HepG2 (cell line): ENCODE measurements at places on chromosomes 6 and 20. TPM values are rescaled to one million over a fixed set of nuclear protein-coding genes. Genes with fewer than 3 reads are reported as not detected.

The COL21A1 gene
- polyA plus RNA-seq = 0.13 and 0.27 TPM in 2 replicates

The EPHA7 gene
- not detected in 2 replicates for polyA plus RNA-seq

The TGM2 gene
- 46.4 and 52.3 TPM in 2 replicates for polyA plus RNA-seq

The HLA-DOA gene
- 0.03 TPM in 1 of 2 replicates, not detected in the other for polyA plus RNA-seq

The PLEKHG1 gene
- 0.03 TPM in 2 replicates for polyA plus RNA-seq

The TMEM200A gene
- 0.34 and 0.55 TPM in 2 replicates for polyA plus RNA-seq

The SLC32A1 gene
- polyA plus RNA-seq = not detected in 2 replicates

The OXT gene
- polyA plus RNA-seq = not detected in 2 replicates

The TMEM244 gene
- polyA plus RNA-seq = not detected in 2 replicates

The SEMG1 gene
- polyA plus RNA-seq = not detected in 2 replicates

The WFDC10B gene
- 0.24 TPM in 1 of 2 replicates, not detected in the other for polyA plus RNA-seq

The WFDC12 gene
- not detected in 2 replicates for polyA plus RNA-seq

The SLC44A4 gene
- polyA plus RNA-seq = 3.5 and 3.6 TPM in 2 replicates

The TRAPPC3L gene
- not detected in 2 replicates for polyA plus RNA-seq

The KCNK5 gene
- 0.03 TPM in 1 of 2 replicates, not detected in the other for polyA plus RNA-seq

The FOXQ1 gene
- 25.3 and 35.2 TPM in 2 replicates for polyA plus RNA-seq

The TPD52L1 gene
- polyA plus RNA-seq = 0.47 and 0.53 TPM in 2 replicates

The FAM209B gene
- 0.10 and 0.42 TPM in 2 replicates for polyA plus RNA-seq

The SLC22A3 gene
- polyA plus RNA-seq = 11.3 and 12.0 TPM in 2 replicates

The RAET1L gene
- not detected in 2 replicates for polyA plus RNA-seq

The IP6K3 gene
- 0.18 and 0.48 TPM in 2 replicates for polyA plus RNA-seq

The RBM39 gene
- 859 and 920 TPM in 2 replicates for polyA plus RNA-seq

The PDYN gene
- polyA plus RNA-seq = not detected in 2 replicates

The ANKRD66 gene
- polyA plus RNA-seq = not detected in 2 replicates

The DDR1 gene
- polyA plus RNA-seq = 20.2 and 25.0 TPM in 2 replicates

The MAP7 gene
- polyA plus RNA-seq = not detected in 2 replicates

The PI3 gene
- not detected in 2 replicates for polyA plus RNA-seq

The MYLK4 gene
- polyA plus RNA-seq = 0.26 and 0.46 TPM in 2 replicates

The C6orf118 gene
- polyA plus RNA-seq = not detected in 2 replicates

The RPP40 gene
- polyA plus RNA-seq = 18.0 and 19.4 TPM in 2 replicates

The BMP7 gene
- polyA plus RNA-seq = not detected in 2 replicates
